ENCODE measurements at places on chromosomes 3 and 15.
A peak's percentile ranks its signal among the peaks of the same experiment; 100 is the strongest.

- peak; percentile 71 for DNase-seq
Observed at GRCh38 chr3:146464005-146464595, 5.3 kb downstream of the PLSCR2 start.

DNA sequence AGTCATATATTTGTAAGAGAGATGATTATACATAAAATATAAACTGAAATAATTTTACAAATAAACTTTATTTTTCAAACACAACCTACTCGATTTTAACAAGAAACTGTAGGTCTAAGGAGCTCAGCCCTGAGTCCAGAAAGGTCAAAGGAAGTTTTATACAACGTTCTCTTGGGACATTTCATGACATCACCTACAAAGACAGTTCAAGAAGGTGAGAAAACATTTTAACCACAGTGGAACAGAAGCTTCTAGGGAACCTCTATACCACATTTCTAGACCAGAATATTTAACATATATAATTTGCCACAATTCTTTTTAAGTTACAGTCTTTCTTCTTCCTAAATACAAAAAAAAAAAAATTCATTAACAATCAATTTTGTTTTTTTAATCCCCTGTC lies 40.1 kb downstream of the CBLB start:
- DNase-seq = no peak

DNA sequence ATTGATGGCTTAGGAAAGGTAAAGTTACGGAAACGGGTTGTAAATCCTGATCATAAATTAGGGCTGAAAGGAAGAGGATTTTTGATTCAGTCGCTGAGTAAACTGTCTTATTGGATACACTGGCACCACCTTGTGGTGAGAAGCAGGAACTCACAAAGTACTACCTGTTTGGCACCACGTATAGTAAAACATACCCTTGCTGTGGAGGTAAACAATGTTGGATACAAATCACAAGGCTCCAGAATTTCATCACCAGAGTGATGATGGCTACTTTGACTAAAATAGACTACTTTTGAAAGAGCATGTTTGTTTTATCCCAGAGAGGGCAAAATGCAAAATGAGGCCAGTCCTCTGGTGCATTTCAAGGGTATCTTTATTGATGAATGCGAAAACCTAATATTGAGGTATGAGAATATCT lies 216.9 kb downstream of the IGSF11 start:
- DNase-seq = peak; percentile 72

DNA sequence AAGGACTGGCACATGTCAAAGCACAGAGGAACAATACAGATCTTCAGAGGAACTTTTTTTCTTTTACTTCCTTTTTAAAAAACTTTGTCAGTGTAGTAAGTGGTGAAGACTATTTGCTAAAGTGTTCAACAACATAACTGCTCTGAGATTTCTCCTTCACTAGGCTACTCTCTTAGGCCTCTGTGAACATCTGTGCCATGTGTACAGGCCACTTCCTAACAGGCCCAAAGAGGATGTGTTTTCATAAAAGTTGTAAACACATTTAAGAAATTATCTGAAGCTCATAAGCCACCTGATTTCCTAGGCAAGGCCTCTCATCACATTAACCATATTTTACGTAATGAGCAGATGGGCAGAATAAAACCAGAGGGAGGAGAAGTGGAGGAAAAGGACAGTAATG lies 235.4 kb downstream of the FHIT start:
- DNase-seq = no peak

GRCh38 chr3:197003461-197004385 lies 25.9 kb downstream of the MELTF start:
- DNase-seq = no peak

GRCh38 chr3:88219138-88219792 lies 69.5 kb downstream of the C3orf38 start:
- DNase-seq = peak; percentile 61

DNA sequence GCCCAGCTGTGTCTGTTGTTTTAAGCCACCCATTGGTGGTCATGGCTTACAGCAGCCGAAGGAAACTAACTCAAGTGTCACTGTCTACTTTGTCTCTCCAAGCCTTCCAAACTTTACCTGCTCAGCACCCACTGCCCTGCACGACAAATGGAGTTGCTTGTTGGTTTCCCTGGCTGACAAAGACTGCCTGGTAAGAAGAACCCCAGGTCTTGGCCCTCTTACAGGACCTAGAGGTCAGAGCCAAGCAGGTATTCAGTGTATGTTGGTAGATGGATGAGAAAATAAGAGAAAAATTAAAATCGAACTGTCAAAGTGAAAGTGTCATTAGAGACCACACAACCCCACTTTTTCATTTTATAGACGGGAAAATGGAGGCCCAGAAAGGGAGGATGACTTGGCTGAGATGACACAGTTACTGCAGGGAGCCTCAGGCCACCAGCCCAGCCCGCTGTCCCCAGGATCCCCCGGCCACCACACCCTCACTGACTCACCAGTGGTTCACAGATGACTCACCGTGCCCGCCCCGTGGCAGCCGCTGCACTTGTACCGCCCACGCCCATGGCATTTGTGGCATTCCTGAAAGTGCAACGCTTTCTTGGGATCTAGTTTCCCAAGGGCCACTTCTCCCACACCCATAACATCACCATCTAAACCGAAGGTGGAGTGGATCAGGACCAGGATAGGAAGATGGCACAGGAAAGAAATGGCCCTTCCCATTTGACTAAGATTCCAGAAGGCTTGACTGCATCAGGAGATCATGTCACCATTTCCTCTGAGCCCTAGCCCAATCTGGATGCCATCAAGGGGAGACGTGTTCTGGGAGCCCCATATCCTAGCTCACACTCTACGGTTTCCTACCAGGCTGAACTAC lies 15.2 kb downstream of the SSUH2 start:
- peak; percentile 74 for DNase-seq

- no peak for DNase-seq
Observed at GRCh38 chr3:32869513-32870047, 51.8 kb downstream of the TRIM71 start.

DNA sequence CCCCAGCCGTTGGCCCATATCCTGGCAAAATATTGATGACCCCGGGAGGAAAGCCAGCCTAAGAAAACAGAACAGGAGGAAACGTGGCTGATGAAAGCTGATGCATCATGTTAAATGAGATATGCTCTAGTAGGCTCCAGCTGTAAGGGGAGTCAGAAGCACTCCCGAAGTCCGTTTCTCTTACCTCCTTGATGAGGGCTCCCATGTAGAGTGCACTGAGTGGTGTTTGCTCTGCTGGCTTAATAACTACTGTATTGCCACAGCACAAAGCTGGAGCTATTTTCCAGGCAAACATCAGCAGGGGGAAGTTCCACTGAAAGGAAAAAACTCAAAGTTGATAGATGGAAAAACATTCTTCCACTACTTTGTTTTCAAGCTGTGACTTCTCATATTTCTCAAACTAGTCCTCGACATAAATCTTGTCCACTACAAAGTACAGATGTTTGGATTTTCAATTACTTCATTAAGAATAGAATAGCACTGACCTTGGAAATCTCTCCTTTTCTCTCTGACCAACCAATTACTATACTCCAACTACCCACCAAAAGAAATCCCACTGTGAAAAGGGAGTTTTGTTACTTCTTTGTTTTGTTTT lies 72.7 kb downstream of the ALDH1A2 start:
- no peak for DNase-seq

DNA sequence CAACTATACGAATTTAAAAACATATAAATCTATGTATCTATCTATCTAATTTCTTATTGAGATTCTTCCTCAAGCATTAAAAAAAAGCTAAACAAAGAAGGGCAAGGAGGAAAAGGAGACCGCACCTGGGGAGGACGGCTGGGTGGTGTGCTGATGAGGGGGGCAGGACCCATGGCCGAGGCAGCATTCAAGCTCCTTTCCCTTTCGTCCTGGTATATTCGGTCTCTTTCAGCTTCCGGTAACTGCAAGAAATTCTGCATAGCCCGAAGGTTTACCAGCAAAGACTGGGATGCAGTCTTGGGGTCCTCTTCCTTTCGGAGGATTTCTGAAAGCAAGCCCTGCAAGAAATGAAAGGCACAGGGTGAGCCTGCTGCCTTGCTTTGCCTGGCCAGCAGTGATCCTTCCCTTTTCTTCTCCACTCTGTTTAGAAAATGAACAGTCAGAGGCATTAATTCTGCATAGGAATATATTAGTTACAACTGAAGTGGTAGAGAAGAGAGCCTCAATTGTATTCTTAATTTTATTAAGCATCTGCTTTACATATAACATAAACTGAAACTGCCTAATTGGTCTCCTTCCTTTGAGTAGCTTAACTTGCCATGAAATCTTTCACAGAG lies 38.8 kb downstream of the SATB1 start:
- DNase-seq = no peak

DNA sequence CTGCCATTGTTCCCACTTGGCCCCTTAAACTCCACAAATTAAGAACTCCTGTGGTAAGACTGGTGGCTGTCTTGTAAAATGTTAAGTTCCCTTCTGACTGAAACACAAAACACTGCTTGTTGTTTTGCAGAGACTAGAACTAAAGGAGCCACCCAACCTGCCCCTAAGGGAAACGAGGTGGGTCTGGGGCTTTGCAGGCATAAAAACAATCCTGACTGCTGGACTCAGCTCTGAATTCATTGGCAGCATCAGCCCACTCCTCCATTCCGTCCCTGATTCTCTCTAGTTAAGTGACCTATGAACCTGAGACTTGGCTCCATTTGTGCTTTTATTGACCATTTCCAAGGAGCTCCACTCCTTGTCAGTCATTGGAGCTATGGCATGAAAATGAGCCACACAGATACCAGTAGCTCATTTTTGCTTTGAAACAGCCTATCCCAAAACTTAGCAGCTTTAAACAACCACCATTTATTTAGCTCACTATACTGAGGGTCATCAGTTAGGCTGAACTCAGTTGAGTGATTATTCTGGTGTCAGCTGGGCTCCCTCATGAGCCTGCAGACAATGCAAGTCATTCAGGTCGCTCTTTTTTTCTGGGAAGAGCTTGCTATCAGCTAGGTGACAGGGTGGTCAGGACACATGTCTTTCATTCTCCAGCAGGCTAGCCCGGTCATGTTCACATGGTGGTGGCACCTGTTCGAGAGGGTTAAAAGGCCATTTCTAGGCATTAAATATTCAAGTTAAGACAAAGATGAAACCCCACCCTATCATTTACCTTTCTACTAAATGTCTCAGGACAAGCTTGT lies 175.1 kb upstream of the CTNNB1 start:
- no peak for DNase-seq

DNA sequence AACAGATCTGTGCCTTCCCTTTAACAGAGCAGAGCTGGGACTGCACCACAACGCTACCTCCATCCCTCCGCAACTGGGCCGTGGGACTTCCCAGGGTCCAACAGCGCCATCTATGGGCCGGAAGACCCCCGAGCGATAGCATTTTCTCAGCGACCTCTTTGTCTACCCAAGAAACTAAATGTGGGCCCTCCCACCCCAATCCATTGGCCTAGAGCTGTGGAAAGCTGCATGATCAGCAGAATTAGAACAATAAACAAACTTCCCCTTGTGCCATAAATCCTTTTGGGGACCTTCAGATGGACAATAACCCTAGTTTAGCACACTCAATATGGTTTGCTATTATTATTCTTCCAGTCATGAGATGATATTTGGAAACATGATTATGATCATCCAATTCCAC lies 74.8 kb upstream of the NTRK3 start:
- peak; percentile 3 for DNase-seq

DNA sequence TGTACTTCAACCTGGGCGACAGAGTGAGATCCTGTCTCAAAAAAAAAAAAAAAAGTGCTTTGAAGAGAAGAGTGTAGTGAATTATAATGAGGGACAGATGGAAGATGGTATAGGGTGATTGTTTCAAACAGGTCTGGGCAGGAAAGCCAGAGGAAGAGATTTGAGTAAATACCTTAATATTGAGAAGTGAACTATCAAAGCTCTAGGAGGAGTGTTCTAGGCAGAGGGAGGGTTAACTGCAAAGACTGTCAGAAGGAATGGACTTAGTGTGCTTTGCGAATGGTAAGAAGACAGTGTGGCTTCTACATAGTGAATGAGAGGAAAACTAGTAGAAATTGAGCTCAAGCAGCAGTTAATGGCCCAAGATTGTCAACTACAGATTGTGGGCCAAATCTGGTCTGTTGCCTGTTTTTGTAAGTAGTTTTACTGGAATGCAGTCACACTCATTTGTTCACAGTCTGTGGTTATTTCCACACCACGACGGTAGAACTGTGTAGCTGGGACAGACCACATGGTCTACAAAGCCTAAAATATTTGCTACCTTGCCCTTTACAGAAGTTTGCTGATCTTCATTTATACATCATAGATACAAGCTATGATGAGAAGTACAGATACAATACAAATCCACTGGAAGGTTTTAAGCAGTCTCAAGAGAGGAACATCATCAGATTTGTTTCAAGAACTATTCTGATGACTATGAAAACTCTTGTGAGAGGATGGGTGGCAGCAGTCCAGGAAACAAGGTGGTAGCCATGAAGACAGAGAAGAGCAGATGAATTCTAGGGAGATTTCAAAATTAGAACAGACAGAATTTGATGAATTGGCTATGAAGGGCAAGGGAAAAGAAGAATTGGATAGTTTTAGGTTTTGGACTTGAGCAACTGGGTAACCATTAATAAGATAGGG lies 16.5 kb upstream of the USP50 start:
- DNase-seq = peak; percentile 66

DNA sequence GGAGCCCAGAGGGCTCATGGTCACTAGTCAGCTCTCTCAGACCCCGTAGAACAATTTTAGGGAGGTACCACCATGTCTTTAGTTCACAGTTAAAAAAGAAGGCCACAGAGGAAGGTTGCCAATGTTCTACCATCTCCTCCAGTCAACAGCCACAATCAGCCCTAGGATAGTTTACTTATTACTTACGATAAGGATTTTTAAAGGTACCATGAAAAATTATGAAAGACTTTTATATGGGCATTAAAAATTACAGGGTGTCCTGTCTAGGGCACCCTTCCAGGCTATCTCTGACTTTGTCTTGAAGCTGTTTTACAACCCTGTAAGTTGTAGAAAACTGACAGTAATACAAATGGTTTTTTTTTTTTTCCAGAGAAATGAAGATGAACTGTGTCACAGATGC lies 57.9 kb downstream of the CAPN7 start:
- no peak for DNase-seq

DNA sequence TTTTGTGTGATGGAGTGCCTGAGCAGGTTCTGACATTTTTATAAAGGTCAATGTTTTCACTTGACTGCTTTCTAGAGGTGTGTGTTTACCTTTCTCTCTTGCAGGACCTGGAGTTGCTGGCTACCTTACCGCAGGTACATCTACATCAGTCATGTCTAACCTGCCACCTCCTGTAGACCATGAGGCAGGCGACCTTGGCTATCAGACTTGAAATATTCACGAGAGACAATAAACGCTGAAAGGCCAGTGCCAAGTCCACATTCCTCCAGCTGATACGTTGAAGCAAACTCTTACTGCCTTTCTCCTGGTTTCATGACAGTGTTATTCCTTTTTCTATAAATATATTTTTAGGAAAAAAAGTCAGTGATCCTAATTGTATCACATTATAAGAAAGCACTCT lies 59.0 kb upstream of the ACKR4 start:
- no peak for DNase-seq

- no peak for DNase-seq
Observed at GRCh38 chr3:120597445-120598049, 1.4 kb downstream of the NDUFB4 start.
